Stimulated activated CD8-positive, alpha-beta memory T cell treated with anti-CD3 and anti-CD28 coated beads, Interleukin-2, amount 100 ng/mL, for 1 hour (primary cell): ENCODE measurements at places on chromosomes 3 and 15.

DNA sequence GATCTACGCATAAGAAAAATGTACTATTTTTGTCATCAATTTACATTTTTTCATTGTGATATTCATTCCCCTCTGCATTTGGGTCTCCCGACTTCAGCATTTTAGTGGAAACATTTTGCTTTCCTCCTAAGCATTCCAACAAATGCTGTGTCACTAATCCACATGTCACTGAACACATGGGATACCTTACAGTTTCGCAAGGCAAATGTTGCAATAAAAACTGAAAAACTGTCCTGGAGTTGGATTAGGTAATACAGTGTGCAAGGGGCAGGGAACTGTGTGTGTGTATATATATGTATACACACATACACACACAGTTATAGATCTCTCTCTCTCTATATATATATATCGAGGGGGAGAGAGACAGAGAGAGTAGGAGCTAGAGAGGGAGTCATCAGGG lies 632.2 kb downstream of the MAGI1 start:
- no peak for DNase-seq

GRCh38 chr15:71809346-71809745 lies 1.0 kb upstream of the NR2E3 start:
- DNase-seq = no peak

DNA sequence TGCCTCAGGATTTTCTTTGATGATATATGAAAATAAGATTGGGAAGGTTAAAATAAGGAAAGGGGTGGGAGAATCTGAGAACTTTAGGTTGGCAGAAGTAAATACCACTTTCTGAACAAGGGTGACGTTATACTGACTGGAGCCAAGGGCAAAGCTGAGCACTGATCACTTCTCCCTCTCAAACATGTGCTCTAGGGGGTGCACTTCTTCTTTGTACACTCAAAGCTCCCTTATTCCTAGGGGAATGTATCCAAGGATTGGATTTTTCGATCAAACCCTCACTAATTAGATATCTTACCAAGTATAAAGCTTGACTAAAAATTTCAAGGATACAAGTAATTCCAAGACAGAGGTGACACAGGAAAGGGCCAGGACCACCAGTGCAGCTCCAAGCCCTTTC lies 243.9 kb upstream of the UMPS start:
- no peak for DNase-seq

- DNase-seq = no peak
Measured at GRCh38 chr3:11914651-11915050, 68.0 kb upstream of the TAMM41 start.

DNA sequence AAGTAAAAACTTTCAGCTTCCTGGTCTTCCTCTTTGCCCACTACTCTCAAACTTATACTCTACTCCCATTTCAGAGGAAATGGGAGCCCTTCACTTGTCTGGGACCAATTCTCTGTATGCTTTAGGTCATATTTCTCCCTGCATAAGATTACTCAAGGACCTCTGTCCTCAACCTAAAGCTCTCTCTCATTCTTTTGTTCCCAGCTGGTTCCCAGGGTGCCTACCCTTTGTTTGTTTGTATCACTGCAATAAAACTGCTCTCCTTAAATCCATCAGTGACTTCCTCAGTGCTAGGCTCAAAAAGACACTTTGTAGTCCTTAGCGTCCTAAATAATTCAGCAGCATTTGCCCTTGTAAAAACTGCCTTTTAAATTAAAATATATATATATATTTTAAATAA lies 2.9 kb downstream of the NGRN start:
- no peak for DNase-seq

DNA sequence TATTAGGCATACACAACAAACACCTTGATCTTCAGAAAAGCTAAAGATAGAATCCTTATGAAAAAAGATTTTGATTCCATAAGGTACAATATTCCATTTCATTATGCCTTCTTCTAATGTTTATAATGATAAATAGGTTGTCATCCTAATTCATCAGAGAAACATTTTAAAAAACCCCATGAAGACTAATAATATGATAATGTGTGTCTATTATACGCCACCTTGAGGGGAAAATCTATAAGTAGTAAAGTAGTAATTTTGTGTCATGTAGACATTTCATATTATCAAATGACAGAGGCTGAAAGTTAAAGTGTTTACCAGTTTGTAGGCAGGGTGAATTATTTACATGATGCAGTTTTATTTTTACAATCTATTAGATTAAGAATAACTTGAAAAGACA lies 524.3 kb downstream of the GBE1 start:
- DNase-seq = no peak

DNA sequence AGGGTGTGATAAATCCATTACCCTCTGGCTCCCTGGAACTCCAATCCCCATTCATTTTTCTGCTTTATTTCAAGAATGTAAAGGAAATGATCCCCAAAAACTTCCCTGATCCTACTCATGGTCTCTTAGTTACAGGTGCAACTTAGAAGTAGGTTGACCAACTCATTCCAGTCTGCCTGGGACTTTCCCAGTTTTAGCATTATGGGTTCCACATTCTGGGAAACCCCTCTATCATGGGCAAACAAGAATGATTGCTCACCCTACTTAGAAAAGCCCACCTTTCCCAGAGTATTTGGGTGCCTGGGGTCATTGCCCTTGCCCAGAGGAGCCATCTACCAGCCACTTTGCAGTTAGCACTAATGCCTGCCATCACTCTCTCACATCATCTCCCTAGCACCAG lies 15.6 kb downstream of the CLDN18 start:
- no peak for DNase-seq

DNA sequence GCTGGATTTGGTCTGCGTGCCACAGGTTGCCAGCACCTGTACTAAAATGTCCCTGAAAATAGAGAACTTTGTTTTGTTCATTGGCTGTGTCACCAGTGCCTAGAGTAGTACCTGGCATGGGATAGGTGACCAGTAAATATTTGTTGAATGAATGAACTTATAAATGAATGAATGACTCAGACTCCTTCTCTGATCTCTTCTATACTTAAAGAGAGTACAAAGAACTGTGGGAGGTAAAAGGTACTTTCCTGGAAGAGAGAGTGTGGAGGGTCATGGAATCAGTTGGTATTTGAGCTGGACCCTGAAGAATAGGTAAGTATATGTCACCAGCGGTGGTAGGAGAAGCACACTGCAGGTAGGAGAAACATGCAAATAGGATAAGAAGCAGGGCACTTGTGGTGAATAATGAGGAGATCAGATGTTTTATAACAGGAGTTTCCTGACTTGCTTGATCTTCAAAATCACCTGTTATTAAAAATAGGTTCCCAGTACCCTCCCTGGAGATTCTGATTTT lies 149.4 kb downstream of the LPP start:
- no peak for DNase-seq
